Uterus (tissue), 4 donors: ENCODE measurements at places on chromosomes 4 and X. TPM values are rescaled to one million over a fixed set of nuclear protein-coding genes. Genes with fewer than 3 reads are reported as not detected.

The OTC gene
- total RNA-seq, result 1.8 TPM

The LINC00632 gene
- total RNA-seq, result 228 TPM

The FANCB gene
- total RNA-seq, result 3.5 TPM

- no peak for DNase-seq
Observed at GRCh38 chr4:111556141-111556781, 589.0 kb upstream of the FAM241A start.

GRCh38 chrX:121546317-121546716, 498.9 kb downstream of the GLUD2 start:
- no peak for DNase-seq

GRCh38 chr4:174457468-174457867, 64.8 kb downstream of the HPGD start:
- no peak for DNase-seq

DNA sequence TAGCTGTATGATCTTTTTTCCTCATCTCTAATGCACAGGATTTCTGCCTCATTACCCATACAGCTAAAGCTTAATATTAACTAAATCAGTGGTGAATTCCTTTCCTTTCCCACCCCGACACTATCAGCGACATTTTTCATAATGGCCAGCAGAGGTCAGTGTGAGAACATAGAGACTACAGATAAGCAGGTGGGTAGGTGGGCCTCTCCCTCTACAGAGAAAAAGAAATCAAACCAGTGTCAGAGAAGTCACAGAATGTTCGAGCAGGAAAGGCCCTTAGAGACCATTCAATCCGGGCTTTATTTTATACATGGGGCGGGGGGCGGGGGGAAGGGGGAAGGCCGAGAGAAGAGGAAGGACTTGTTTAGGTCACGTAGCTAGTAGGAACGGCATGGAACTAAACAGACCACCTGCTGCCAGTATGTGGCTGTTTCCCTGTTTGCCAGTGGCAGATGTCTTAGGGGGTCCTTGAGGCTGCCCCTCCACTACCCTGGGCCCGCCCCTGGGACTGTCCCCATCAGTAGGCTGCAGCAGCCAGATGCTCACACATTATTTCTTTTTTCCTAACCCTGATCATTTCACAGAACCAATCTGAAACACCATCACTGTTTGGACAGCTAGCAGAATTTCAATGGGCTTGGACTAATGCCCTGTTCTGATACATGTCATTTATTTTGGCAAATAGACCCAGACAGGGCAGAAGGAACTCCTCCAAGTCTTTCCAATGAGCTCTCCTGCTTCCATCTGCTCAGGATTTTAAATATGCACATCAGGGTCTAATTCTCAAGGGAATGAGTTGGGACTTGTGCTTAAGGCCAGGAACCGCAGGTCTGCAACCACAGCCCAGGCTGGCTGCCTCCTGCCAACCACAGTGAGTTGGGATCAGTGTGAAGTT, 133.4 kb downstream of the ATG4A start:
- no peak for DNase-seq
